NCI-H524 treated with DMSO at 0.1 percent for 48 hours (cell line): ENCODE measurements at places on chromosomes 13 and 19.

- DNase-seq: no peak
Measured at GRCh38 chr19:14582894-14583340, at the start of gene CLEC17A. Gene CLEC17A, plus strand, starts transcription at chr19:14583084. Its CDS starts 77 bp downstream, at chr19:14583161.

DNA sequence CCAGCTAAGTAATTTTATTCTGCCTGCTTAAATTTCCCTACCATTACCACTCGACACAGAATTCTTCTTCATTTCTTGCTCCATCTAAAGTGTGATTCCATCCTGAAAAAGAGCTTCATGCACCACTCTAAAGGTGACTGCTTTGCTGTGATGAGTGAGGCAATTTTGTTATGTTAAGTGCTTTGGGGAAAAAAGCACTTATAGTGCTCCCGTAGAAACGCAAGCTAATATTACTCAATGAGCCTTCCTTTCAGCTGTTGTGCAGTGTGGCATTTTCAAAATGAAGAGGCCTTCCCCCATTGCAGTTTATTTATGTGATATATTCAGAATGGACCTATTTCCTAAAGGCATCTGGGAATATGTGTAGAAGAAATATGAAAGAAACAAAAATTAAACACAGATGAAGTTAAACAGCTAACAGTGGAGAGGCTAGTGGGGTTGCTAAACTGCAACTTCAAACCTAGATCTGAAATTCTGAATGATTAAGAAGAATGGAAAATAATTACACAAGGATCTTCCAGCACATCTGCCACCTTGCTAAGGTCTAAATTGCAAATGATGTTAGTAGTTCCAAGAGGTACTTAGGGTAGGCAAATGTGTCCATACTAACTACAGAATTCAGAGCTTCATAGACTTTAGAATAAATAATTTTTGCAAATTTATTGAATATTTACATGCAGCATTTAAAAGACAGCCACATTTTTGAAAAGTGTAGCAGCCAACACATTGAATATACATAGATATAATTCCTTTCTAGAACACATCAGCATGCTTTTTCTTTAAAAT is 211.7 kb downstream of the DCT start:
- DNase-seq: no peak

- no peak for DNase-seq
Measured at GRCh38 chr19:1445185-1445931, 4.6 kb upstream of the APC2 start.

- no peak for DNase-seq
Measured at GRCh38 chr13:75636436-75637180, 478 bp downstream of the LMO7 start.

- no peak for DNase-seq
Measured at GRCh38 chr19:32976223-32976805, 4.3 kb downstream of the FAAP24 start.

- DNase-seq: no peak
Measured at GRCh38 chr13:44292545-44292944, 81.1 kb upstream of the SERP2 start.

- peak; percentile 69 for DNase-seq
Measured at GRCh38 chr13:57644106-57644505, 12.6 kb downstream of the PCDH17 start.

GRCh38 chr13:55403887-55404487 is 1736.7 kb upstream of the PRR20A start:
- no peak for DNase-seq

- DNase-seq: no peak
Measured at GRCh38 chr13:67509018-67509417, 278.9 kb upstream of the PCDH9 start.

DNA sequence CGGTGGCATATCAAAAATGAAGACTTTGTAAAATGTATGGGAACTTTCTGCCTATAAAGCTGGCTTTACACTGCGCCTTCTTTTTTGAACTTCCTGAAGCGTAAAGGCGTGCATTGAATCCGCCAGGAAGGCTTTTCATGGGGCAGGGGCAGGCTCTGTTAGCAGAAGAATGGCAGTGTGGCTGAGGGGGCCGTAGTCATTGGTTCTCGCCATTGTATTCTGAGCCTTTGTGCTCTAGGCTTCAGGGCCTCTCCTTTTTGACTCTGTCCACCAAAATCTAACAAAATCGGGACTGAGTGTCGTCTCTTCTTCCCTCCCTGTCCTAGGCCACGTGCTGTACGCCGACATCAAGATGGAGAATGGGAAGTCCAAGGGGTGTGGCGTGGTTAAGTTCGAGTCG is 14.1 kb downstream of the PRAM1 start:
- no peak for DNase-seq

- no peak for DNase-seq
Measured at GRCh38 chr13:77868717-77869116, 49.9 kb downstream of the EDNRB start.

- no peak for DNase-seq
Measured at GRCh38 chr13:113632706-113633484, 25.1 kb downstream of the ATP4B start.

GRCh38 chr19:4606921-4607678 is 32.2 kb upstream of the TNFAIP8L1 start:
- DNase-seq: peak; percentile 70

- DNase-seq: no peak
Measured at GRCh38 chr19:21707065-21707464, 60.3 kb downstream of the ZNF100 start.

DNA sequence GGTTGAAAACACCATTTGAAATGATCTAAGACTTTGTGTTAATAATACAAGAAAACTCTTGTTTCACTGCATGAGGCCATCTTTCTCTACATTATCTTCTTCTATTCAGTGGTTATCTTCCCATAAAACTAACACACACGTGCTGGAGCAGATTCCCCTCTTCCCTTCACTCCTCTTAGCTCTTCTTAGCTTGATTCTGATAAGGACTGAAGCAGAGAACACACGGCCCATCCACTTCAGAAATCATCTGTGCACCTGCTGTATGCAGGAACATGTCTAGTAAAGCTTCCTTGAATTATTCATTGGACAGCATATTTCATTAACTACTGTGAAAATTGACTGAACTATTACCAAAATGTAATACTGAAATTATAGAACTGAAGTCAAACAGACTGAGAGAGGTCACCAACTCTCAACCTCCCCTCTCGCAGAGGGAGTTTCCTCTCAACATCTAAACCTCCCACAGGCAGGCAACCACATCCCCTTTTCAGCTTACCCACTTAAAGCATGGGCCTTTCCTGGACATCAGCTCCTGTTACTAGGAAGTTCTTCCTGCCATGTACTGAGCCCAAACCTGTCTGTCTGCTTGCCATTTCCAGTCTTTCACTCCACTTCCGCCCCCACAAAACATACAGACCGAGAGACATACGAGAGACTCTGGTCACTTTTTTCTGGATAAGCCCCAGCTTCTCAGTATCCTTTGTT is 113.9 kb downstream of the CRYL1 start:
- no peak for DNase-seq

DNA sequence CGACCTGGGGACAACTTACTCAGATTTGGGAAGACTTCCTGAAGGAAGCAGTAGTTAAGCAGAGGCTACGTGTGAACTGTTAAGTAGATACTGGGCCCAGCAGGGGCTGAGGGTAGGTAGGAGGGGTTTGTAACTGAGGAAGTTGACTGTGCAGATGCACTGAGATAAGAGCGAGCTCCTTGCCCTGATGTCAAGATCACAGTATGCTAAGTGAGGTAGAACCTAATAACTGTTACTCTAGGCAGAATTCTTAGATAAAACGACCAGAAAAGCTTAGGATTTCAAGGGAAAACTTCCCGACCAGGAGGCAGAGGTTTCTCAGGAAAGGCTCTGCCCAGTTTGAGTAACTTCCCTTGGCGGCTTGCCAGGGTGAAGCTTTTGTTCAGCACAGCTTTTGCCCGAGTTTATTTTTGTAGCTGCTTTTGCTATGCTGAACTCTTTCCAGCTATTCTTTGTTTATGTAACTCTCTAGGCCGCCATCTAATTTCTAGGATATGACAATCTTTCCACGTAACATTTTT is 632.1 kb downstream of the DIAPH3 start:
- no peak for DNase-seq

GRCh38 chr19:42120276-42120980 is 11.8 kb downstream of the POU2F2 start:
- no peak for DNase-seq

GRCh38 chr13:41970918-41971317 is 10.0 kb upstream of the VWA8 start:
- no peak for DNase-seq

- no peak for DNase-seq
Measured at GRCh38 chr13:106491463-106491862, 44.0 kb downstream of the EFNB2 start.

DNA sequence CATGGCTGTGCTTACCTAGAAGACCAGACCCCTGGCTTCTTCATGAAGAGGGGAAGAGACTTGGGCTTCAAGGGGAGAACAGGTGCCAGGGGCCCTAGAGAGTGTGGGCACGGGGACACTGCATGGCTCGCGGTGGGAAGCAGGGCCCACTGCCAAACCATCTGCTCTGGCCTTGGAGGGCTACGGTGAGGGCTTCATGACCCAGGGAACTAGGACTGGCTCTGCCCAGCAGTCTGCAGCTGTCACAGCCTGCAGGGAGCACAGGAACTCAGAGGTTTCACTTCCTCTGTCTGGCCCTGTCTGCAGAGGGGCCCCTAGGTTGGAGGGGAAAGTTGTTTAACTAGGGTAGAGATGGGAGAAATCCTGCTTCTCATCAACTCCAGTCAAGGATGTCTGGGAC is 4.3 kb downstream of the ERCC1 start:
- no peak for DNase-seq

GRCh38 chr19:18435178-18435841 is 2.6 kb downstream of the ISYNA1 start:
- no peak for DNase-seq

GRCh38 chr13:48902368-48902767 is 73.3 kb upstream of the FNDC3A start:
- no peak for DNase-seq

- DNase-seq: peak; percentile 42
Measured at GRCh38 chr19:55484593-55485438, at the start of gene NAT14. Gene NAT14, plus strand, starts transcription at chr19:55485188. Its CDS starts 521 bp downstream, at chr19:55485709.

DNA sequence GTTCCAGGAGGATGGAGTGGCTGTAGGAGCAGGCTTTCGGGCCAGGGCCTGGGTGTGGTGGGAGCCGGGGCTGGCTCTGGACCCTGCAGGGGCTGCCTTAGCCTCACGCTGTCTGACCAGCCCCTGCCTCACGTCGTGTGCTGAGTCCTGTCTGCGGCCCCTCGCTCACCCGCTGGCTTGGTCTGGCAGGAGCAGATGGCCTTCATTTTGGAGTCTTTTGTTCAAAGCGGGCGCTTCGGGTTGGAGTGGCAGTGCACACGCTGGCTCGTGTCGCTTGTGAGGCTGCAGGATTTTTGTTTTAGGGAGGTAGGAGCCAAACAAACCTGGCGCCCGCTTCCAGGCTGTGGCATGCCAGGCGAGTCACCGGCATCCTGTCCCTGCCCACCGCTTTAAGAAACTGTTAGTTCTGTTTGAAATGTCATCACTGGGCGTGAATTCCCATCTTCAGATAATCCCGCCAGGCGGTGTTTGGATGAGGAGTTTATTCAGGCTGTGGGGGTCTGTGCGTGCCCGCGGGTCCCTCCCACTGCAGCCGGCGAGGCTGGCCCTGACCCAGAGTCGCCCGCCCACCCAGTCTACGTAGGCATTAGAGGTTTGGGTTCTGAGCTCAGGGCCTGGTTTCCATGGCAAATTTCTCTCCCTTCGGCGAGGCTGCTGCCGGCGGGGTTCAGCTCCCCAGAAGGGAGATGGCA is 89.8 kb downstream of the KDM4B start:
- peak; percentile 27 for DNase-seq
